ENCODE measurements at places on chromosomes 4 and X.

DNA sequence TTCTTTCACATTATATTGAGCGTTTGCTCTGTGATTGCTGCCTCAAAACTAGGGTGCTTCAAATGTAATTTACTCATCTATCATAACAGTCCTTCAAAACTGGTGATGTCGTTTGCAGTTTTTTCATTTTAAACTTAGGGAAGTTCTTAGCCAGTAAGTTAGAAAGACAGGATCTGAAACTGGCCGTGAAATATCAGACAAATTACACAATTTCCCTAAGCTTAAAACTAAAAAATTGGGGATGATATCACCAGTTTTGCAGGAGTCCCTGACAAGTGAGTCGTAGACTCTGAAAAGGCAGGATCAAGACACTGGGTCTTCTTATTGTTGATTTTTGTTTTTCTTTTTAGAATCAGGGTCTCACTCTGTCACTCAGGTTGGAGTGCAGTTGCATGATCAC, 44.8 kb downstream of the MOB1B start:
- no peak for DNase-seq

GRCh38 chr4:99383833-99384392, 31.4 kb upstream of the ADH1C start:
- no peak for DNase-seq

- DNase-seq: no peak
Measured at GRCh38 chr4:42278709-42279324, 118.5 kb upstream of the SHISA3 start.

- no peak for DNase-seq
Measured at GRCh38 chrX:29841750-29842149, 373.6 kb upstream of the MAGEB2 start.

GRCh38 chr4:40713798-40714197, 36.0 kb upstream of the NSUN7 start:
- no peak for DNase-seq

Measured in neural progenitor cell (in vitro differentiated cells).